ENCODE measurements at places on chromosomes 1 and 21. TPM values are rescaled to one million over a fixed set of nuclear protein-coding genes. Genes with fewer than 3 reads are reported as not detected.

GRCh38 chr1:225526878-225527277 lies 99.0 kb upstream of the LBR start:
- no peak for DNase-seq

DNA sequence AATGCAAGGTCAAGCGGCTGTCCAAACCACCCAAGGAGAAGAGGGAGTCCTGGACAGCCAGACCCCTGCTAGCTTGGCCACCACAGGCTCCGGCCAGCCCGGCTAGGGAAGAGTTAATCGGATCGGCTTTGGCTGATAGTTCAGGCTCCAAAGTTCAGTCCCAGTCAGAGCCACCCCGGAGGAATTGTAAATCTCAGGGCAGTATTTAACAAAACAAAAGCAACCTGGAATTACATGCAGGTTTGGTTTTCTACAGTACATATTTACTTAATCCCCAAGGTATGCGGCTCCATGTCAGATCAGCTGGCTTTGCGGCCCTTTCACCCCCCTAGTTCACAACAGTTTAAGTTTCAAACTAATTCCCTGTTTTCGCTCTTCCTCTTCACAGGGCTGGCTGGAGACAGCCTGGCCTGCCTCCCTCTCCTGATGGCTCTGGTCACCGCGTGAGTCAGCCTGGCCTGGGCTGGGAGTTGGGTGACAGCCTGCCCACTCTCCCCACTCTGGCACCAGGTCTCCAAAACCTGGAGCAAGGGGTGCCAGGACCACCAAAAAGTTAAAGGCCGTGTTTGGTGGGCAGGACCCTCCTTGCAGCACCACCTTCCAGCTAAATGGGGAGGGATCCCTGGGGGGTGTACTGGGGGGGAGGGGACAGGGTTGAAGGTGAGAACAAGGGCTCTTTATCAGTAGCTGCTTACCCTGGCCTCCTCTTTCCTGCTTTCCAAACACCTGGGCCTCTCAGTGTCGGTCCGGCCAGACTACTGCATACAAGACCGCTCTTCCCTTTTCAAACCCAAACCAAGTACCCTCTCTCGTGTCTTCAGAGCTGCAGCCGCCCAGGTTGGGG lies 1.9 kb downstream of the DHRS3 start:
- DNase-seq = peak; percentile 66

- peak; percentile 86 for DNase-seq
Measured at GRCh38 chr1:51549016-51549619, 30.1 kb upstream of the EPS15 start.

The CD5L gene
- not detected for total RNA-seq

The SH3D21 gene
- total RNA-seq = 0.99 TPM

Data from lung microvascular endothelial cell (primary cell).